ENCODE measurements at places on chromosomes 5 and 9. TPM values are rescaled to one million over a fixed set of nuclear protein-coding genes. Genes with fewer than 3 reads are reported as not detected.

GRCh38 chr5:169798438-169798837, 161.4 kb downstream of the DOCK2 start:
- no peak for DNase-seq

GRCh38 chr9:103702572-103702971, 391.5 kb upstream of the SMC2 start:
- no peak for DNase-seq

OR13J1 gene
- not detected for total RNA-seq

DNA sequence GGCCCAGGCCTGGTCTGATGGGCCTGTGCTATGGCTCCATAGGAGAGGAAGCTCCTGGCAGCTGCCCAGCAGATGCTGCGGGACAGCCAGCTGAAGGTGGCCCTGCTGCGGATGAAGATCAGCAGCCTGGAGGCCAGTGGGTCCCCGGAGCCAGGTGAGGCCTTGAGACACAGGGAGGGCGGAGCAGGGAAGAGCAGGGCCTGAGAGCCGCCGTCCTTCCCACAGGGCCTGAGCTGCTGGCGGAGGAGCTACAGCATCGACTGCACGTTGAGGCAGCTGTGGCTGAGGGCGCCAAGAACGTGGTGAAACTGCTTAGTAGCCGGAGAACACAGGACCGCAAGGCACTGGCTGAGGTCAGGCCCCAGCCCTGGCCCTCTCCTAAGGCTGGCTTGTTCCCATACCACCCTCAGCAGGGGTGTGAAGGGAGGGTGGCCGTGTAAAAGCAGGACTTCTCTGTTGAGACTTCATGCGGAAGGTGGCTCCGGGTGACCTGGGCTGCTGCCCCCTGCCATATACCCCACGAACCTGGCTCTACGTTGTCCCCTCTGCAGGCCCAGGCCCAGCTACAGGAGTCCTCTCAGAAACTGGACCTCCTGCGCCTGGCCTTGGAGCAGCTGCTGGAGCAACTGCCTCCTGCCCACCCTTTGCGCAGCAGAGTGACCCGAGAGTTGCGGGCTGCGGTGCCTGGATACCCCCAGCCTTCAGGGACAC, 4.5 kb downstream of the PKN3 start:
- DNase-seq: no peak

- DNase-seq: no peak
Observed at GRCh38 chr9:125438506-125439433, 177.1 kb downstream of the GAPVD1 start.

PDZD2 gene
- total RNA-seq: not detected

GDF9 gene
- 0.73 TPM for total RNA-seq

S1PR3 gene
- 19.4 TPM for total RNA-seq

DNA sequence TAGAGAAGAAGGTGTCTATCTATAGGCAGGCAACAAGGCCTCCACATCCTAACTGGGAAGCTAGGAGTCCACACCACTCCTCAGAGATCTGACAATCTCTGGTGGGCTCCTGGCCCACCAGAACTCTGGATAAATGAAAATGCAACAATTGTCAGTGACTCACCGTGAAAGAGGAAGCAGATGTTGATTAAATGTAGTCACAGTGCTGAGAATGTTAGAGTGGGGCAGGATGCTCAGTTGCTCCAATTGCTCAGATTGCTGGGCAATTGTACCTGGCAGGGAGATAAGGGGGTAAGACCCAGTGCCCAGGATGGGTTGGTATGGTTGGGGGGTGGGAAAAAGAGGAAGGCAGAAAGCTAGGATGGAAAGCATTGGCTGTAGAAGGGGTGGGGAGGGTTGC, 4.3 kb downstream of the CCL19 start:
- DNase-seq: no peak

PCDHA9 gene
- not detected for total RNA-seq

- DNase-seq: no peak
Observed at GRCh38 chr9:85020791-85021190, 351.3 kb downstream of the NTRK2 start.

GRCh38 chr9:72401396-72401795, 36.4 kb upstream of the ZFAND5 start:
- no peak for DNase-seq

GRCh38 chr5:127568166-127568565, 50.7 kb downstream of the PRRC1 start:
- DNase-seq: no peak

DNA sequence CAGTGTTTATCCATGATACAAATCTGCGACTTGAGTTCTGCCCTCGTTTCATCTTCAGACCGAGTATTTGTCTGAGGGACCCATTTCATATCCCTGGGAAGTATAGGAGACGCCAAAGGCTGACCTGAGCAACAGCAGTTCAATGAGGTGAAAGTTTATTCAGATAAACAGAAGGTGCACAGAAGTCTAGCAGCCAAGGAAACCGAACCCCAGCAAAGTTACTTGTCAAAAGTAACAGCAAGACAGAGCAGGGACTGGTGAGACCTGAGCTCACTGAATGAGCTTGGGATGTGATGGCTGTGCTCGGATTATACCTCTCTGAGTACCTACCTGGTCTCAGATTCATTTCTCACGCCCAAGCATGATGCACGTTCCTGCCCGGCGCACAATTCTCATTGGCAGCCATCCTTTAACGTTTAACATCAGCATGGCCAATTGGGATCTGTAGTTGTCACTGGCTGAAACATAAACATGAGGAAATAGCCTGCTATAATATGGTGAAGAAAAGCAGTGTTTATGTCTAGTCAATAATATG, 599 bp downstream of the LYRM7 start:
- DNase-seq: peak; percentile 5

GRCh38 chr9:131214286-131214856, 61.9 kb downstream of the FAM78A start:
- no peak for DNase-seq
